ENCODE measurements at places on chromosomes 4 and X.

GRCh38 chrX:13716905-13717304 lies 17.5 kb downstream of the TRAPPC2 start:
- DNase-seq, result no peak

- no peak for DNase-seq
Measured at GRCh38 chr4:79178760-79179159, 147.1 kb downstream of the NAA11 start.

GRCh38 chr4:183843248-183843671 lies 61.8 kb upstream of the STOX2 start:
- DNase-seq, result no peak

GRCh38 chr4:73576381-73576780 lies 43.9 kb downstream of the RASSF6 start:
- no peak for DNase-seq

- DNase-seq, result no peak
Measured at GRCh38 chrX:131764216-131764615, 220.3 kb downstream of the OR13H1 start.

DNA sequence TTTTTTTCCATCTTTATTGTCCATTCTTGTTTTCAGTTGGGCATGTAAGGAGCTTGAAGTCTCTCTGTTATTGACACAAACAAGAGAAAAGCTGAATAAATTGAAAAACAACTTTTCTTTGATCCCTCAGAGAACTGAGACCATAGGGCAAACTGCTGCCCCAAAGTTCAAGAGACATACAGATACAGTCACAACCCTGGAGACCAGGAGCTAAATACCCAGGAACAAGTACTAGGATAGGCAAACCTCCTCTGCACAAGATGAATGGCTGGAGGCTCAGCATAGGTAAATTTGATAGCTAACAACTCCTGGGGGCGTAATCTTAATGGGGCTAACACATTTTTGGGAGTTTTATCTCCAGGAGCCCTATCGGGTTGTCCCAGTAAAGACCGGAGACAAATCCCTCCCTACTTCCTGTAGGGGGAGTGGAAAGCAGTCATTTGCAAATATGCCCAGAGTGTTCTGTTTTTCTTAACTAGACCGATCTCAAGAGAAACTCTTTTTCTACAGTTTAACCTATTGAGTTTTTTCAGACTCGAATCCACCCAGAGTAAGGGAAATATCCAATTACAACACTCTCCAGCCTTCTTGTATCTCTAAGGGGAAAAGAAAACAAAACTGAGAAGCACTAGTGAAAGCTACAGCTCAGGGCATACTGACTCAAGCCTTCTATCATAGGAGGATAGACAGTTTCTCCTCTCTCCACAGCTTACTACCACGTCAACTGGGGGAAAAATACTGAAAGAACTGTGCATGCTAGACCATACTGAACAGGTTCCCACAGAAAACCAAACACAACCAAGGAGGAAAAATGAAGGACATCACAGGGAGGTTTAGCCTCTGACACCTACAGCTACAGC lies 23.1 kb downstream of the MAGEA8 start:
- no peak for DNase-seq

DNA sequence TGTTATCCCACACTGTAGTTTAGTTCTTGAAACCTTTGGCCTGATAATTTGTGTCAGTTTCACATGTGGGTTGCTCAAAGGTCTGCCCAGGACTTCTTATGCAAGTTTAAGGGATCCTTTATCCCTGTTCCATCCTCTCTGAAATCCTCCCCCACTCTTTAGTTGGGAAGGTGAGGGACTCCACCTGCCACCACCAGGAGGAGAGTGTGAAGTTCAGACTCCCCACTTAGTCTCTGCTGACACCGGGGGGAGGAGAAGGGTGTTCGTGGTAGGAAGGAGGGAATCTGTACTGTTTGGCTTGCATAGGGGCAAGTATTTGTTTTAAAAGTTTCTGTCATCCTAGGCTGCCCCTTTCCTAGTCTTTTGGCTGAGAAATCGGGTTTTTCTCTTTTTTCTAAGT lies 211.8 kb downstream of the PPP4R3C start:
- no peak for DNase-seq

GRCh38 chrX:3680459-3680858 lies 33.0 kb downstream of the PRKX start:
- DNase-seq, result no peak

DNA sequence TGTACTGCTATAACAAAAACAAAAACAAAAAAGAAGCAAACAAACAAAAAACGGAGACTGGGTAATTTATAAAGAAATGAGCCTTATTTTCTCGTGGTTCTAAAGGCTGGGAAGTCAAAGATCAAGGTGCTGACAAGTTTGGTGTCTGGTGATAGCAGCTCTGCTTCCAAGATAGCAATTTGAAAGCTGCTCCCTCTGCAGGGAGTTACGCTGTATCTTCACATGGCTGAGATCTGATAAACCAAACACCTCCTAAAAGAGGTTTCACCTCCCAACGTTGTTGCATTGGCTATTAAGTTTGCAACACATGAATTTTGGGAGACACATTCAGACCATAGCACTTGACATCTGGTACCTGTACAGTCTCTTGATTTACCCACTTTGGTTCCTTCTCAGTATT lies 854.2 kb downstream of the CENPC start:
- no peak for DNase-seq

DNA sequence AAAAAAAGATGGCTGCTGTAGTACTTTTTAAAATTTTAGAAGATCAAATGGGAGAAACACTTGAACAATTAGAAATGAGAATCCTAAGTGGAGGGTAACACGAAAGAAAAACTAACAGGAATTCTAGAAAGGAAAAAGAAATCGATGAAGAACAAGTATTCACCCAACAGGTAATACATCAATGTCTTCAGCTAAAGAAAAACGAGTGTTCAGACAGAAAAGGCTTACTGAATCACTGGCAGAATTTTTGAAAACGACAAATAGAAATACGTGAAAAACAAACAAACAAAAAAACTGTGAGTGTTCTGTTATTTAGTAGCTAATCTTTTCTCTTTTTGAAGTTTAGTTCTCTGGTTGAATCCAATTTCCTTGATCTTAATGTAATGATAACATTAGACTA lies 1.8 kb downstream of the MAD2L1 start:
- DNase-seq, result no peak

GRCh38 chrX:105269386-105269785 lies 48.9 kb upstream of the TEX13A start:
- DNase-seq, result no peak

DNA sequence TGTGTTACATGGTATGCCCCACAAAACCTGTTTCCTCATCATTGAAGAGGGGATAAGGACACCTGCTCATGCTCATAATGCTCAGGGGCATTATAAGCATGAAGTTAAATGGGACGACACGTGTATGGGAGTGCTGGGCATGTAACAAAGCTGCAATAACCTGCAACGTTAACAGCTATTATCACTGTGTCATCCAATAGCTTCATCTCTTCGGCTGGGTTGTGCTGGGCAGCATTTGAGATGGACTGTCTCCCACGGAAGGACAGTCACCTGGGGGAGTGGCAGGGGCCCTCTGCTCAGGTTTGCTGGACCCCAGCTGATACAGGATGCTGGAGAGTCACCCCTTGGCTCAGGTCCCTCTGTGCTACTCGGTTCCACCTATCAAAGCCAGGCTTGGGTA lies 94.5 kb downstream of the NSUN7 start:
- DNase-seq, result no peak

DNA sequence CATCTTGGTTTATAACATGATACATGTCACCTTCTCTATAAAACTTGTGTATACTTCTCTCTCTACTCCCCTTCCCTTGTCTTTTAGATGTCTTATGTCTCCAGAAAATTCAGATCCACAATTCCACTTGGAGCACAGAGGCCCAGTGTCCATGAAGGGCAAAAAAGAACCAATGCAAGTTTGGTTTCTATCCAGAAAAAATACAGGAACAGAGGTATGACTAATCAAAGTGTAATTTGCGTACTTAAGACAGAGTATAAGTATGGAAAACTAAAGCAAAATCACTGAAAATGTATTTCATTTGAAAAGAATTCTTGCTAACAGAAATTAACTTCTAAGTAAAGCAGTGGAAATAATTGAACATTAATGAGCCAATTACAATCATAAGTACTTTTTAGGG lies 46.2 kb downstream of the GUCY1B1 start:
- no peak for DNase-seq

GRCh38 chr4:174554231-174554728 lies 32.0 kb upstream of the HPGD start:
- no peak for DNase-seq

GRCh38 chr4:106629268-106629625 lies 260.7 kb upstream of the GIMD1 start:
- DNase-seq, result no peak

DNA sequence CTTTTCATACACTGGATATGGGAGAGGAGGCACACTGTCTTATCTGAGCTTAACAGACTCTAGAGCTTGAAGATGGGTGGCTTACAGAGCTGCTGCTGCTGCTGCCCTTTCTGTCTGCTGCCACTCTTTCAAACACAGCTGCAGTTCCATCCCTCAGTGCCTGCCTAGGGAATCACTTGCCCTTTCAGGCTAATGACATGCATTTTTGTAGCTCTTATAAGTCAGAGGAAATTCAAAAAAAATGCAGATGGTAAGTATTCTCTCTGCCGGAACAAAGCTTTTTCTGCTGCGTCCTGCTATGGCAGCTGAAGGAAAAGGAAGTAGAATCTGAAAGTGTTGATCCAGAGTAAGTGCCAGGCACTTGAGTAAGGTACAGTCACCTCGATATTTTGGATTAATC lies 460.4 kb upstream of the DIAPH2 start:
- DNase-seq, result no peak

DNA sequence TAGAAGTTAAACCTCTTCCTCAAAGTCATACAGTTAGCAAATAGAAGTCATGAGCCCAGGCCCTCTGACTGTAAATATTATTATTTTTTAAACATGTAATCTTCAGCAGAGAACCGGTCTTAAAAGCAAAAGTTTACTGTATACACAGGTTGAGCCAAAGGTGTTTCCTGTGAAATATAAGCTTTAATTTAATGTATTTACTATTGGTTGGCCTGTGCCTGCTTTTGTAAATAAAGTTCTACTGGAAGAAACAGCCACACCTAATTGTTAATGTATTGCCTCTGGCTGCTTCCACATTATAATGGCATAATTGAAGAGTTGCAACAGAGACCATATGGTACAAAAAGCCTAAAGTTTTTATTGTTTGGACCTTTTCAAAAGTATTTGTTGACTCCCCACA lies 61.0 kb upstream of the PRDM8 start:
- no peak for DNase-seq

- no peak for DNase-seq
Measured at GRCh38 chr4:132642016-132642817, 506.9 kb upstream of the PCDH10 start.

DNA sequence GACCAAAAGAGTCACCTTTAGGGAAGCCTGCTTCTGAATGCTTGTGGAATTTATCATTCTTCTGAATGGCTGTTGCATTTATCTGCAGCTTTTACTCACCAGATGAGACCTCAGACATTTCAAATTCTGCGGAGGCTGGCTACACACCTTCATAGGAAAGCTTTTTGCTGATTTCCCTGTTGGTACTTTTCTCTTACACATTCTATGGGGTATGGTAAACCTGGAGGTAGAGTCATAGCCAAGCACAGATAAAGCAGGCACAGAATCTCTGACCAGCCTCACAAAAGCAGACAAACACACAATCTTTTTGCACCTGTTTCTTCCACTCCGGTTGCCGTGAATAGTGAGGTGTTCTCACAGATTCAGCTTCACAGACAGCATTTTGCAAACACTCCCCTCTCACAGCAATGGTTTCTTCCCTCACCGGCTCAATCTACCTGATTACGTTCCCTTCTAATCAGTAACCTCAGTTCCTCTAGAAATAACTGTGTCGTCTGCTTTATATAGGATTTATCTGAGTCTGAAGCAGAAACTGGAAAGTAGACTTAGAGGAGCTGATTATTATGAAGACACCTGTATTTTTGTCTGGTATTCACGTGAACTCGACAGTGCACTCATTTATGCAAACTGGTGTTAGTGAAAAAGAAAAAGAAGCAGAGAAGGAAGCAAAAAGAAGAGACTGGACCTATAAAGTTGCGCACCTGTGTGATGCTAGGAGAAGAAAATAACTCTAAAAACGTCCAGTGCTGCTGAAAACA lies 83.1 kb downstream of the DMD start:
- no peak for DNase-seq

DNA sequence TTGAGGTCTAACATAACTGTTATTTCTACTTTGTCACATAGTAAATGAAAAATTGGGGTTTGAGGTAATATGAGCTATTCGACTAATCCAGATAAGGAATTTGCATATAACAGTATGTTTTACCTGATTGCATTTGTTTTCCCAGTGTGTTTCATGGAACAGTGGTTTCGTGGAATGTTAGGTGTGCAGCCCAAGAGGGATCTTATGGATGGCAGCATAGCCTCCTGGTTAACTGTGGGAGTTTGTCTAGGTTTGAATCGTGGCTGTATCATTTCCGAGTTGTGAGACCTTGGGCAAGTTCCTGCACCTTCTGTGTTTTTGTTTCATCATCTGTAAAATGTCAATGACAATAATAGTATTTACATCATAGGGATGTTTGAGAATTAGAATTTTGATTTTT lies 7.9 kb downstream of the BMPR1B start:
- DNase-seq, result no peak
